Peyer's patch (tissue), 4 donors: ENCODE measurements at places on chromosomes 3 and 15. TPM values are rescaled to one million over a fixed set of nuclear protein-coding genes. Genes with fewer than 3 reads are reported as not detected.

Gene ISLR
- total RNA-seq, result 16.0 TPM

Gene GHSR
- not detected for total RNA-seq

Gene NRG4
- not detected for total RNA-seq

Gene C3orf62
- 5.5 TPM for total RNA-seq

Gene HYAL1
- 5.0 TPM for total RNA-seq

DNA sequence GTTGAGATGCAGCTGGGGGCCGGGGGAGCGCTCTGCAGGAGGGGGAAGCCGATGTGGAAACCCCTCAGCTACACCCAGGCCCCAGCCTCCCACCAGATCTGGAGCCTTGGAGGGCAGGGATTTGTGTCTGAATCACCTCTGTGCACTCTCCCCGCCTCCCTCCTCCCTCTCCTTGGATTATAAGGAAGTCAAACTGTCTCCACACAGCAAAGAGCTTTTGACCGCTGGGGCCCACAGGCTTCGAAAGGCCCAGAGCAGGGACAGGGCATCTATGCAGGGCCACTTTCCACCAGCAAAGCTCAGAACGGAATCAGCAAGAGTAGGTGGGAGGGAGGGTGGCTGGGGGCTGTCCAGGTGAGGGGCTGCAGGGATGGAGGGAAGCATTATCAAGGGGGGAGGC, 68.9 kb downstream of the IQSEC1 start:
- no peaks in the 10 kb centered on the region for H3K27me3 ChIP-seq
- H3K4me3 ChIP-seq, result no peak overlapping the region
- no peaks in the 10 kb centered on the region for H3K36me3 ChIP-seq
- peak overlapping the region; percentile 46 for H3K27ac ChIP-seq

DNA sequence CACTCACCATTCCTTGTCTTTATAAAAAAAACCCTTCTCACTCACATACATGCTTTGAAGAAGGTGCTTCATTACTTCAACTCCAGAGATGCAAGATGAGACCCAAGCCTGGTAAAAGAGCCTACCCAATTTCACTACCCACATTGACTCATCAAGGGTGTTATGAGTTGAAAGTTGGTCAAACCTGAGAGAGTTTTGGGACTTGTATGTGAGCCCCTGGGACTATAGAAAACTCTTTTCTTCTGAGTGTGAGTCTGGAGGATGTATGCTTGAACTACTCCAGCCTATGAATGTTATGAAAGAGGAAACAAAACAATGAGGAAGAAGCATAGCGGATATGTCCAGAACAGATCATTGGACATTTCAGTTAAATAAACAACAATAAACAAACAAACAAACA, 106.5 kb upstream of the SATB1 start:
- H3K27ac ChIP-seq, result no peak overlapping the region
- DNase-seq, result no peak
- H3K4me3 ChIP-seq, result no peak overlapping the region
- H3K27me3 ChIP-seq, result no peaks in the 10 kb centered on the region
- no peaks in the 10 kb centered on the region for H3K4me1 ChIP-seq

DNA sequence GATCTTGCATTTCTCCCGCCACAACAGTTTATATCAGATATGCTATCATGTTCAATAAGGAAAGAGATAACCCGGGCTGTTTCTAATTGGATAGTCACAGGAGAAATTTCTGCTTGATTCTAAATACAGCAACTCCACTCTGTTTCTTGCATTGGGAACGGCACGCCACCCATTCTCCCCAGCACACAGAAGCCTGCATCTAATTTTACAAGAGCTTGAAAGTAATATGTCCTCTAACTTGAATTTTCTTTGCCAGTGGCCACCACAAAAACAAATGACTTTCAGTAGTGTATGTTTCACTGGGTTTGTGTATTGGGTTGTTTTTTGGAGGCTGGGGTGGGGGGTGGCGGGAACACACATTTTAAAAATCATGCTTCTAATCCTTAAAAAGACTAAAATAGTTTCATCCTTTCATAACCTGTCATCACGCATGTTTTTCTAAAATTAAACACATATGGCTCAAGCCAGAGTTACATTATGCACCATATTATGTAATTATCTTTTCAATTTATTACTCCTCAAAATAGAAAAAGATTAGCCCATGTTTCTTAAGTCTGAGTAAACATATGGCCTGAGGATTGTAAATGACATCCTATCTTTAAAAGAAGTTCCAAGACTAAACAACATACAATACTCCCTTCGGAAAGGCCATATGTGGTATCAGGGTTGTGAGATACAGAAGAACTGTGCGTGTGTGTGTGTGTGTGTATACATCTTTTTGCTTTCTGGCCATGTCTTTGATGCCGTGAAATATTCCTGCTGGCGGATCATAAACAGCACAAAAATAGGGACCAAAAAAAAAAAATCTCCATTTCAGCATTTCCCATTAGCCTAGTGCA, 176.3 kb downstream of the FOXP1 start:
- no peak for DNase-seq
- H3K4me1 ChIP-seq, result no peaks in the 10 kb centered on the region
- no peak overlapping the region for H3K4me3 ChIP-seq
- no peaks in the 10 kb centered on the region for H3K36me3 ChIP-seq
- no peaks in the 10 kb centered on the region for H3K27me3 ChIP-seq

GRCh38 chr3:125480656-125481374, 39.2 kb downstream of the SNX4 start:
- no peak for DNase-seq
- H3K4me3 ChIP-seq, result no peak overlapping the region
- H3K27me3 ChIP-seq, result no peaks in the 10 kb centered on the region
- no peaks in the 10 kb centered on the region for H3K4me1 ChIP-seq
- no peaks in the 10 kb centered on the region for H3K36me3 ChIP-seq
- no peak overlapping the region for H3K27ac ChIP-seq

GRCh38 chr3:170344971-170345370, 12.5 kb upstream of the SKIL start:
- H3K27me3 ChIP-seq, result no peaks in the 10 kb centered on the region
- no peak overlapping the region for H3K4me3 ChIP-seq
- H3K36me3 ChIP-seq, result no peaks in the 10 kb centered on the region
- DNase-seq, result no peak
- H3K4me1 ChIP-seq, result no peaks in the 10 kb centered on the region
- H3K27ac ChIP-seq, result no peak overlapping the region

- no peaks in the 10 kb centered on the region for H3K4me1 ChIP-seq
- no peak for DNase-seq
- no peak overlapping the region for H3K27ac ChIP-seq
- H3K4me3 ChIP-seq, result no peak overlapping the region
These were observed 467.3 kb downstream of the CADM2 start for GRCh38 chr3:85426121-85426520.

DNA sequence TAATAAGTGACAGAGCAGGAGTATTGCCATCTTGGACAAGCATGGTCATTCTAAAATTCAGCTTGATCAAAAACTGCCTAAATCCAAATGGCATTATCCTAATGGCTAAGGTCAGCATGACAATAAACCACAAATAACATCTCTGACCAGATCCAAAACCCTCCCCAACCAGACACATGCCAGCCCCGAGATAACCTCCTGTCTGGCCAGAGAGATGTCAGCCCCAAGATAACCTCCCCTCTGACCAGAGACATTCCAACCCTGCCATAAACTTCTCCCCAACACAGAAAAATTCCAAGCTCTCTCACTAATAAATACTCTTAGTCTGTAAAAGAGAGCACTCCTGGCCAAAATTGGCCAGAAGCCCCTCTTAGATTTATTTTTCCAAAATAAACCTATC, 470.5 kb upstream of the UBE2E2 start:
- H3K27ac ChIP-seq, result no peak overlapping the region
- no peak for DNase-seq
- H3K4me1 ChIP-seq, result no peaks in the 10 kb centered on the region

DNA sequence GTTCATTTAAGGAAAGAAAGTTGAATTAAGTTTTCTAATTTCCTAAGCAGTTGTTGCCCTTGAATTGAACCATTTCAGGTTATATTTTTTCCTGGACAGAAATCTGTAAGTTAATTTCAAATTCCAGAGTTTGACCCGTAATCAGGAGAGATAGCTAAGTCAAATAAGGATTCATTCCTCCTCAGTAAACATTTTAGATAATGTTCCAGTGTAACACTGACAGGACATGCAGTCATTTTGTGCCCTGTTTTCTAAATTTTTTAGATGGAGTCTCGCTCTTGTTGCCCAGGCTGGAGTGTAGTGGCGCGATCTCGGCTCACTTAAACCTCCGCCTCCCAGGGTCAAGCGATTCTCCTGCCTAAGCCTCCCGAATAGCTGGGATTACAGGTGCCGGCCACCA, 371.7 kb downstream of the DIPK2A start:
- H3K4me1 ChIP-seq, result no peaks in the 10 kb centered on the region
- H3K27ac ChIP-seq, result no peak overlapping the region
- DNase-seq, result no peak
- no peak overlapping the region for H3K4me3 ChIP-seq
- no peaks in the 10 kb centered on the region for H3K27me3 ChIP-seq
- H3K36me3 ChIP-seq, result no peaks in the 10 kb centered on the region

GRCh38 chr15:85579957-85580694, 199.7 kb downstream of the AKAP13 start:
- peak overlapping the region; percentile 56 for H3K4me3 ChIP-seq
- no peaks in the 10 kb centered on the region for H3K27me3 ChIP-seq
- H3K36me3 ChIP-seq, result no peaks in the 10 kb centered on the region

- no peak for DNase-seq
- H3K4me1 ChIP-seq, result no peaks in the 10 kb centered on the region
- no peak overlapping the region for H3K27ac ChIP-seq
- no peaks in the 10 kb centered on the region for H3K27me3 ChIP-seq
- H3K36me3 ChIP-seq, result no peaks in the 10 kb centered on the region
- H3K4me3 ChIP-seq, result no peak overlapping the region
These were observed 76.1 kb downstream of the LINGO1 start for GRCh38 chr15:77556622-77557021.

DNA sequence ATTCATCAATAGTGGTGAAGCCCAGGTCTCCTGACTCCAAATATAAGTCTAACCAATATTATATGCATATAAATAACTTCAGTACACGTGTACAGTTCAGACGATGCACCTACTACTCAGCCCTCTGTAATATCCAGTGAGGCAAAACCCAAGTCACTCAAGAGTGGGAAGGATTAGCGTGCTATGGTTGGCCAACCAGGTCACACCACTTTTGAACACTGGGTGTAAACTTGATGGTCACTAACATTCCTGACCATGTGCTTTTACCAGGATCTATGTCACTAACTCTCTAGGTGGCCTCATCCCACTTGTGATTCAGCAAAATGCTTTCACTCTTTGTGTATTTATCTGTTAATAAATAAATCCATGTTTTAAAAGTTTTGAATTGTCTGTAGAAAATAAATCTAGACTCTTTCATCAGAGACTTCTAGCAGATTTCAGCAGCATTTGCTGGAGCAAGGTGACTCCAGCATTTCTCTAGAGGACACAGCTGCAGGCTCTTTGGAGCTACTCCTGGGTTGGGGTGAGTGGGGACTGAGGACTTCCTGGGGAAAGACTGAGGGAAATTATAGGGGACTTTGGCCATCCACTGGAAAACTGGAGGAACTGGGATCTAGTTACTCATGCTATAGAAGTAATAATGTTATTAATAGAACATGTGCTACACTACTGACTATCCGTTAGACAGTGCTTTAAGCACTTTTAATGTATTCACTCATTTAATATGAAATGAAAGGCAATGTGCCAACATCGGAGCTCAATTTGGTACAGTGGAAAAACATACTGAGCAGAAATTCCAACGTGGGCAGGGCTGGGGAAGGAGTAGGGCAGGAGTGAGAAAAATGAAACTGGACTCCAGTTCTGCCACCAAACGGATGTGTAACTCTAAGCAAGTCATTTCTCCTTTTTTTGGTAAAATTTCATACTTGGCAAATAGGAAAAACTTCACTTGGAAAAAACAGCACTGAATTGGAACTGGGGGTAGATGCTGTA, 97.9 kb downstream of the RORA start:
- H3K27ac ChIP-seq, result no peak overlapping the region
- H3K4me3 ChIP-seq, result no peak overlapping the region
- no peaks in the 10 kb centered on the region for H3K4me1 ChIP-seq
- no peaks in the 10 kb centered on the region for H3K36me3 ChIP-seq
- no peaks in the 10 kb centered on the region for H3K27me3 ChIP-seq

GRCh38 chr15:72306211-72306785, 13.7 kb downstream of the CELF6 start:
- H3K27ac ChIP-seq, result no peak overlapping the region
- H3K27me3 ChIP-seq, result no peaks in the 10 kb centered on the region
- DNase-seq, result peak; percentile 50
- H3K36me3 ChIP-seq, result no peaks in the 10 kb centered on the region
- H3K4me1 ChIP-seq, result no peaks in the 10 kb centered on the region

- no peaks in the 10 kb centered on the region for H3K36me3 ChIP-seq
- H3K27ac ChIP-seq, result no peak overlapping the region
- no peak for DNase-seq
- H3K4me3 ChIP-seq, result no peak overlapping the region
These were observed 8.8 kb downstream of the RASGRP1 start for GRCh38 chr15:38555686-38556334.

GRCh38 chr15:44443515-44443914, 16.1 kb downstream of the CTDSPL2 start:
- no peak for DNase-seq
- H3K27me3 ChIP-seq, result no peaks in the 10 kb centered on the region
- no peaks in the 10 kb centered on the region for H3K36me3 ChIP-seq
- H3K27ac ChIP-seq, result no peak overlapping the region

GRCh38 chr3:30268288-30268687, 338.1 kb upstream of the TGFBR2 start:
- DNase-seq, result no peak
- no peaks in the 10 kb centered on the region for H3K4me1 ChIP-seq
- no peaks in the 10 kb centered on the region for H3K36me3 ChIP-seq
- H3K27me3 ChIP-seq, result no peaks in the 10 kb centered on the region

DNA sequence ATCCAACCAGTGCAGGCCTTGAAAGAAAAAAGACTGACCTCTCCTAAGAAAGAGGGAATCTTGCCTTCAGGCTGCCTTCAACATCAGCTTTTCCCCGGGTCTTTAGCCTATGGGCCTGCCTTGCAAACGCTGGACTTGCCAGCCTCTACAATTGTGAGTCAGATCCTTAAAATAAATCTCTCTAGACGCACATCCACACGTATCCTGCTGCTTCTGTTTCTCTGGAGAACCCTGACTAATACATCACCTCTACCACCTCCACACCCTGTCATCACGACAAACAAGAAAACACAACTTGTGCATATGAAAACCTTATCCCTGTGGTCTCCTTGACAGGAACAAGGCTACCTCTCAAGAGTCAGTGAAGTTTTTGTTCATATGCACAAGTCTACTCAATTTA, 11.8 kb downstream of the CYFIP1 start:
- no peak overlapping the region for H3K4me3 ChIP-seq
- no peak overlapping the region for H3K27ac ChIP-seq
- peak; percentile 14 for DNase-seq
- no peaks in the 10 kb centered on the region for H3K27me3 ChIP-seq
- no peaks in the 10 kb centered on the region for H3K36me3 ChIP-seq

GRCh38 chr15:79644091-79644490, 212.0 kb downstream of the MINAR1 start:
- no peak overlapping the region for H3K4me3 ChIP-seq
- H3K4me1 ChIP-seq, result no peaks in the 10 kb centered on the region
- H3K27me3 ChIP-seq, result no peaks in the 10 kb centered on the region
- DNase-seq, result no peak
